ENCODE measurements at places on chromosomes 7 and 10.

DNA sequence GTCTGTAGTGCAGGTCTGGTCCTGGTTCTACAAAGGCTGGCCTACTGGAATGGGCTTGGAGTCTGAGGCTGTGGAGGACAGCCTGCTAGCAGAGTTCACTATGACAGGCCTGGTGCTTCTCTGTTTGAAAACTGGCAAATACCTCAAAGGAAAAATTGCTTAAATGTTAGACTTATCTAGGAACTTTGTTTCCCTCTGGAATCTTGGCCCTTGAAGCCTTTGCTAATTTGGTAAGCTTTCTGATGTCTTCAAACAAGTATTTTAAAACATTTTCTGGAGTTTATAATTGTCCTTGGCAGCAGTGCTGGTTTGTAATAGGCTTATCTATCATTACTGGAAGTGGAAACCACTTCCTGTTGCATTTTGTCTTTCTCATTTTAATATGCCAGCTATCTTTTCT, 139.7 kb downstream of the TMEM26 start:
- peak; percentile 39 for DNase-seq

DNA sequence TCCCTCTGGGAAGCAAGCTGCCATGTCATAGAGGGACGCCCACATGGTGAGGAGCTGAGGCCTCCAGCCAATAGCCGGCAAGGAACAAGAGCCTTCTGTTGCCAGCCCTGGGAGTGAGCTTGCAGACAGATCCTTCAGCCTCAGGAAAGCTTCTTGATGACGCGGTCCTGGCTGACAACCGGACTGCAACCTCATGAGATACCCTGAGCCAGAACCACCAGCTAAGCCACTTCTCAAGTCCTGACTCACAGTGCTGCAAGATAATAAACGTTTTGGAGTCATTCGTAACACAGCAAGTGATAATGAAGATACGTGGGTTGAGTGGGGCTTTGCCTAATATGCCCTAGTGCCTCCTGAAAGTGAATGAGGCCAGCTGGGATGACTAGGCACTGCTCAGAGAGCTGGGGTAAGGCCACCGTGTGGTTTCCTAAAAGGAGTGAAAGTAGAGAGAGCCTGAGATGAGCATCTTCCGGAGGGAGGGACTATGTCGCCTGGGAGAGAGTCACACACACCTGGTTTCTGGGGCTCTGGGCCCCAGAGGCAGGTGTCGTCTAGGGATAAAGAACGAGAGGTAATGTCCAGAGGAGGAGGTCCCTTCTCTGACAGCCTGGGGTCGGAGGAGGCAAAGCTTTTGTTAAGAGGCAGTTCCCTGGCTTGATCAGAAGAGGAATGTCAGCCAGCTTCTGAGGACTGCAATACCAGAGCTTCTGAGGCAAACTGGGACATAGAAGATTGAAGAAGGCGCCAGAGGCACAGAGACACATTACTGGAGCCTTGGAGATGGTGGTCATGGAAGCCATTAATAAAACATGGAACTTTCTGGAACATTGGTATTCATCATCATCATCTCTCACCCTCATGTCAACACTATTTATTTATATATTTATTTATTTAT, 53.6 kb downstream of the PYROXD2 start:
- no peak for DNase-seq

DNA sequence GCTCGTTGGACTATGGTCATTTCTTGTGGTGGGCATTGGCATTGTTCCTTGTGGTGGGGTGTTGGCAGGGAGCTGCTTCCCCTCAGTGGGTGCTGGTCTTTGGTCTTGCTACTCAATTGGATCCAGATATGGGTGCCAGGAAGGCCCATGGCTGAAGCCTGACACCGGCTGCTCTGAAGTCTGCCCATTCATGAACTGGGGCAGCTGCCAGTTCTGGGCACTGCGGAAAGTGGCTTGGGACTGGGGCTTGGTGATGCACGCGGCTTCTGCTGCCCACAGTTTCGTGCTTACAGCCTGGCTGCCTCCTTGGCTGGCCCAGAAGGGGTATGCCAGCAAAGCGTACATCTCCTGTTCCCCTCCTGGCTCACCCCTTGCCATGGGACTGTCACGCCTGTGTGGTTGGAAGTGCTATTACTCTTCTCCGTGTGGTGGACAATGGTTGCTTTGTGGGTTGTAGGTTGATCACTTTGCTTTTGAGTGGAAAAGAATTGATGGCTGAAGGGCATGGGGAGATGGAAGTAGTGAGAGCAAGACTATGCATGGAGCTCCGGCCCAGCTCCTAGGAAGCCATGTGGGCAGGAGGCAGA, 54.7 kb downstream of the ADAMTS14 start:
- no peak for DNase-seq

GRCh38 chr10:30509508-30509907, 75.5 kb downstream of the MAP3K8 start:
- no peak for DNase-seq

DNA sequence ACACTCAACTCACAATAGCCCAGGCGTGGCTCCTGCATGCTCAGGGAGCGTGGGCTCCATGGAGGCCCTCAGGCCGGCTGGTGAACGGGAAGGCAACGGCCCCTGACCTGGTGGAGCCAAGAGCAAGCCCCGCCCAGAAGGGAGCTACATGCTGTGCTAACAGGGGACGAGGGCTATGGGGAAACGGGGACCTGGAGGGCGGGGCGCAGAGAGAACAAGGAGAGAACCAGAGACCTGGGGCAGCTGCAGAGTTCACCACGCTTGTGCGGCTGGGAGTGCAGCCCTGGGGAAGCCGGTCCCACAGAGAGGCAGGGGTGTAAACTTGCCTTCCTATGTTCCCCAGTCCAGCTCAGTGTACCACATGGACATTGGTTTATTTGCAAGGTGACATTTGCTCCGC, 69.2 kb upstream of the PPP2R2D start:
- DNase-seq = no peak

GRCh38 chr7:47508389-47509380, 73.2 kb downstream of the TNS3 start:
- DNase-seq = no peak

GRCh38 chr10:29635711-29636144, 957 bp upstream of the SVIL start:
- peak; percentile 48 for DNase-seq

GRCh38 chr10:127549009-127549408, at the start of gene NPS:
NPS (plus strand) TSS chr10:127549309; CDS start chr10:127549369, 60 bp downstream.
- no peak for DNase-seq

GRCh38 chr7:38280000-38280399, 6.6 kb upstream of the TARP start:
- no peak for DNase-seq

DNA sequence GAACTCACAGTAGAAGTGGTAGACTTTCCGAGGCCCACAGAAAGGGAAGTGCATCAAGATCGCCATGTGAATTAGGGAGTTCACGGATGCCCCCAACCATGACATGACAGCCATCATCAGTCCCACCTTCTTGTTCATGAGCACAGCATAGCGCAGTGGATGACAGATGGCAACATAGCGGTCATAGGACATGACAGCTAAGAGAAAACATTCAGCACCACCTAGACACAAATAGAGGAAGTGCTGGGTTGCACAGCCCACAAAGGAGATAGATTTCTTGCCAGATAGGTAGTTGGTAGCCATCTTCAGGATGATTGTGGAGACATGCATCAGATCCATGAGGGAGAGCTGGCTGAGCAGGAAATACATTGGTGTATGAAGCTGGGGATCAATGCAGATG, 342 bp downstream of the OR2AE1 start:
- DNase-seq = no peak

DNA sequence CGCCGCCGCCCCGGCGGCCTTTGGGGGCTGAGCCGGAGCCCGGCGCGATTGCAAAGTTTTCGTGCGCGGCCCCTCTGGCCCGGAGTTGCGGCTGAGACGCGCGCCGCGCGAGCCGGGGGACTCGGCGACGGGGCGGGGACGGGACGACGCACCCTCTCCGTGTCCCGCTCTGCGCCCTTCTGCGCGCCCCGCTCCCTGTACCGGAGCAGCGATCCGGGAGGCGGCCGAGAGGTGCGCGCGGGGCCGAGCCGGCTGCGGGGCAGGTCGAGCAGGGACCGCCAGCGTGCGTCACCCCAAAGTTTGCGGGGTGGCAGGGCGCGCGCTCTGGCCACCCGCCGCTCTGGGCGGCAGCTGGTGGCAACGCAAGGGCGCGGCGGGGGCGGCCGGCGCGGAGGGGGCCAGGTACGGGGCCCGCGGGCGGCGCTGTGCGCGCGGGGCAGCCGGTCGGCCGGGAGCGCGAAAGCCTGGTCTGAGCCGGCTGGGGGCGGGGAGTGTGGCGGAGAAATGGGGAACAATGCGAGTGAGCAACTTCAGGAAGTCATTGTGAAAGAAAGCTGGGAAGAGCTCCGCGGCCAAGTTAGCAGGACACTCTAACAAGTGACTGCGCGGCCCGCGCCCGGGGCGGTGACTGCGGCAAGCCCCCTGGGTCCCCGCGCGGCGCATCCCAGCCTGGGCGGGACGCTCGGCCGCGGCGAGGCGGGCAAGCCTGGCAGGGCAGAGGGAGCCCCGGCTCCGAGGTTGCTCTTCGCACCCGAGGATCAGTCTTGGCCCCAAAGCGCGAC, at the start of gene IKZF1:
TSS of gene IKZF1 (plus strand) at position 588 of the 782 bp plus-strand sequence. CDS start 14,346 bp downstream, outside the sequence.
- DNase-seq = peak; percentile 70
